ENCODE measurements at places on chromosomes 3 and 15.

GRCh38 chr3:5019411-5020241 lies 40.4 kb downstream of the BHLHE40 start:
- DNase-seq: no peak

DNA sequence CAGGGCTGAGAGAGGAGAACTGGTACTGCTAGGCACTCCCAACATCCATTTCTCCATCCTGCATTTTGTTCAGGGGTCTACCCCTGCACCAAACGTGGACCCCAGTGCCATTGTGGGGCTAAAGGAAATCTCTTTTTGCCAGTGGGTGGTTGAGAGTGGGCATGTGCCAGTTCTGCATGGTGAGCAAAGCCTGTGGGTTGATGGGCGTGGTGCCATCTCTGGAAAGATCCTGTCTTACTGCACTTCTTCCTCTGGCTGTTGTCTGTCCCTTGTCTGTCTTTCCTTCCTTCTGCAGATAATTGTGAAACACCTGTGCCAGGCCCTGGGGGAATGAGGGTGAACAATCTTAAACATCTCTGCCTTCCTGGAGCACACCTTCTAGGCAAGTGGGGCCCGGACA lies 1.4 kb upstream of the RARRES1 start:
- DNase-seq: no peak

DNA sequence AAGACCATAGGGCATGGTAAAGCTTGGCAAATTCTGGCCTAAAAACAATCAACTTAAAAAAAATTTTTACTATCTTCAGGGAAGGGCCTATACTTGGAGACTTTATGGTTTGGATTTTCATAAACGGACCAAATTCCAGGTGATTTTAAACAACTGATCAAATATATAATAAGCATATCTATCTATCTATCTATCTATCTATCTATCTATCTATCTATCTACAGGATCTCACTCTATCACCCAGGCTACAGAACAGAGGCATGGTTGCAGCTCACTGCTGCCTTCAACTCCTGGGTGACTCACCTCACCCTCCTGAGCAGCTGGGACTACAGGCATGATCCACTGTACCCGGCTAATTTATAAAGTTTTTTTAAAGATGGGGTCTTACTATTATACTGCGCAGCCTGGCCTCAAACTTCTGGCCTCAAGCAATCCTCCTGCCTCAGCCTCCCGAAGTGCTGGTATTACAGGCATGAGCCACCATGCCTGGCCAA lies 6.7 kb downstream of the SPPL2A start:
- no peak for DNase-seq

DNA sequence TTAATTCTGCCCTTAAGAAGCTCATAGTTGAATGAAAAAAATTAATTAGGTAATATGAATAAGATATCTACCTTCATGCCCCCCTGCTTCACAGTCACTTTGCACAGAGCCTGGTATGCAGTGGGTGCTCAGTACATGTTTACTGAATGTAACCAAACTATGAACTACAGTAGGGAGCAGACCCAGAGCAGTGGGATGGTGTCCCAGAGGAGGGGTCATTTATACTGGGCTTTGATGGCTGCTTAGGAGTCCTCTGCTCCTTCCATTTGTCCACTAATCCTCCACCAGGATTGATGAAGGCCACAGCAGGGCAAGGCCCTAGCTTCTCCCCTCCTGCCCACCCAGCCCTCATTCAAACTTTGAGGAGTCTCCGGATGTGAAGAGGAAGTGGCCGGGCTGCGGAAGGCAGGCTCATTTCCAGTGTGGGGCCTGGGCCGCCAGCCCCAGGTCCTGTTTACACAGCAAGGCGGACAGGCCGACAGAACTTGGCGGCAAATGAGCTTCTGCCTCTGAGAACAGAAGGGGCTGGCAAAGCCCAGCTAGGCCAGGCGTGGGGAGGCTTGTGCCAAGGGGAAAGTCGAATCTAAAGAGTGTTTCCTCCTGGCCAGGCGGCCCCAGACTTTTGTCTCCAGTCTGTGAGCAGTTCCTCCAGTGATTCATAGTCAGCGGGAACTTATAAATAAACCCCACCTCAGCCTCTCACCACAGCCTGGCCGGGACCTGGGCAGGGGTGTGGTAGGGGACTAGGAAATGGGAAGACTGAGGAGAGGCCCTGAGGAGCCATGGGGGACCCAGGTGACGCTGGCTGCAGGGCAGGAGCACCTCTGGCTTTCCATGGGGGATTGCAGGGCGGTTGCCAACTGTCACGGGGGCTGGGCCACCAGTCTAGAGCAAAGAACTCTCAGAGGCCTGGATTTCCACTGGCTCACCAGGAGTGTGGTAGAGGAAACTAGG lies 51.6 kb upstream of the LCTL start:
- DNase-seq: peak; percentile 37

DNA sequence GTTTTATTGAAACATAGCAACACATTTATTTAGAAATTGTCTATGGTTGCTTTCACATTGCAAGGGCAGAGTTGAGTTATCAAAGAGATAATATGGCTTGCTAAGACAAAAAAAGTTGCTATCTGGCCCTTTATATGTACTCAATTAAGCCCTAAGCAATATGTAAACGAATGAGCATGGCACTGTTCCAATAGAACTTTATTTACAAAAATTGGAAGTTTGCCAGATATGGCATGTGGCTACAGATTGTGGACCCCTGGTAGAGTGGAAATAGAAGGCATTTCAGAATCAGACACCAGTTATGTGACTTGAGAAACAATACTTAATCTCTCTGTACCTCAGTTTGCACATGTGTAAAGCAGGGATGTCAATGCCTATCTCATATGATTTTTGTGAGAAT lies 515.6 kb upstream of the SGO1 start:
- no peak for DNase-seq

- no peak for DNase-seq
Measured at GRCh38 chr15:53288542-53288941, 470.9 kb downstream of the WDR72 start.

Data from cerebellar cortex (tissue), 1 donor.